Camera-type eye (tissue), 1 donor: ENCODE measurements at places on chromosomes 4 and X. TPM values are rescaled to one million over a fixed set of nuclear protein-coding genes. Genes with fewer than 3 reads are reported as not detected.

The AFM gene
- total RNA-seq = not detected

The ARR3 gene
- total RNA-seq = 9.8 TPM

The CYLC1 gene
- not detected for total RNA-seq

The MAGEE2 gene
- total RNA-seq = 1.5 TPM

The USP51 gene
- 9.1 TPM for total RNA-seq

The EOLA1 gene
- total RNA-seq = 14.3 TPM

The SPP1 gene
- total RNA-seq = 189 TPM

The GABRB1 gene
- 3.4 TPM for total RNA-seq

The SYP gene
- total RNA-seq = 152 TPM

The NAP1L2 gene
- 16.2 TPM for total RNA-seq

The GPRASP1 gene
- total RNA-seq = 33.8 TPM

The EDNRA gene
- total RNA-seq = 47.0 TPM

The GLRA2 gene
- total RNA-seq = 13.6 TPM

The SHROOM3 gene
- 51.4 TPM for total RNA-seq

The KLHL15 gene
- 33.3 TPM for total RNA-seq

The OPRPN gene
- total RNA-seq = 9.1 TPM

The HAUS7 gene
- 24.6 TPM for total RNA-seq

The KLB gene
- 0.11 TPM for total RNA-seq

The AVPR2 gene
- 0.99 TPM for total RNA-seq

The TCEAL2 gene
- 13.2 TPM for total RNA-seq

The TSPAN7 gene
- 58.6 TPM for total RNA-seq

The CDKL2 gene
- 8.1 TPM for total RNA-seq

The LARP1B gene
- 44.8 TPM for total RNA-seq

The CXorf66 gene
- total RNA-seq = not detected

The BEX3 gene
- total RNA-seq = 190 TPM

The ASMT gene
- 1.2 TPM for total RNA-seq

The XAGE1A gene
- not detected for total RNA-seq

The RADX gene
- 7.9 TPM for total RNA-seq

The COX7B2 gene
- total RNA-seq = not detected

The HPSE gene
- total RNA-seq = 0.93 TPM

The NLGN4X gene
- 39.9 TPM for total RNA-seq

The FAM47E gene
- total RNA-seq = 6.7 TPM

The CFP gene
- total RNA-seq = 5.2 TPM

The NRK gene
- total RNA-seq = 40.8 TPM
